Panc1 (cell line): ENCODE measurements at places on chromosomes 3 and 15. TPM values are rescaled to one million over a fixed set of nuclear protein-coding genes. Genes with fewer than 3 reads are reported as not detected.
A peak's percentile ranks its signal among the peaks of the same experiment; 100 is the strongest.

- H3K4me3 ChIP-seq, result no peak overlapping the region
- H3K27me3 ChIP-seq, result peaks cover 18% of the 10 kb centered on the region
- no peaks in the 10 kb centered on the region for H3K4me1 ChIP-seq
- H3K27ac ChIP-seq, result no peak overlapping the region
Measured at GRCh38 chr15:91311986-91312385, 211.9 kb downstream of the SV2B start.

The MELTF gene
- total RNA-seq, result 18.7 TPM

GRCh38 chr3:14379843-14380242 is 22.6 kb upstream of the SLC6A6 start:
- no peak for DNase-seq
- no peak overlapping the region for H3K27ac ChIP-seq
- H3K4me3 ChIP-seq, result no peak overlapping the region
- H3K4me1 ChIP-seq, result no peaks in the 10 kb centered on the region
- H3K36me3 ChIP-seq, result no peaks in the 10 kb centered on the region
- H3K27me3 ChIP-seq, result no peaks in the 10 kb centered on the region

- no peak overlapping the region for H3K4me3 ChIP-seq
- H3K36me3 ChIP-seq, result no peaks in the 10 kb centered on the region
- H3K27ac ChIP-seq, result no peak overlapping the region
Measured at GRCh38 chr15:48946840-48947187, 16.9 kb downstream of the SHC4 start.

GRCh38 chr15:70650567-70651302 is 112.6 kb downstream of the UACA start:
- H3K27ac ChIP-seq, result no peak overlapping the region
- no peaks in the 10 kb centered on the region for H3K27me3 ChIP-seq
- DNase-seq, result no peak
- H3K4me1 ChIP-seq, result no peaks in the 10 kb centered on the region

DNA sequence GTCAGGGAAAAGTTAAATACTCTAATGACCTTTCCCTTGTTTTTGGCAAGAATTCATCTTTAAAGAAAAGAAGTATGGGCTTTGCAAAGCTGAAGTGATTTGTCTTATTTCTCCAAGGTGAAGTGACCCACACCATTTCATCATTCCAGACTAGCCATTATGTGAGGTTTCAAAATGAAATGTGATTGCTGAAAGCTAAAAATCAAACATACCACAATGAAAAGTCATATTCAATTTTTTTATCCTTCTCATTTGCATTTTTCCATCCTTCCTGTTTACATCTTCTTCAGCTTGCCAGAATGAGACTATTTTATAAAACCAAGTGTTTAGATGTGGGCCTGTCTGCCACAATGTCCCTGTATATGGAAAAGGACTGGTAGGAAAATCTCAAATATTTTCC is 142.3 kb upstream of the STRIT1 start:
- no peak overlapping the region for H3K27ac ChIP-seq
- H3K4me3 ChIP-seq, result no peak overlapping the region
- no peaks in the 10 kb centered on the region for H3K4me1 ChIP-seq
- no peaks in the 10 kb centered on the region for H3K27me3 ChIP-seq
- no peaks in the 10 kb centered on the region for H3K36me3 ChIP-seq

The UBAP1L gene
- 1.7 TPM for total RNA-seq

DNA sequence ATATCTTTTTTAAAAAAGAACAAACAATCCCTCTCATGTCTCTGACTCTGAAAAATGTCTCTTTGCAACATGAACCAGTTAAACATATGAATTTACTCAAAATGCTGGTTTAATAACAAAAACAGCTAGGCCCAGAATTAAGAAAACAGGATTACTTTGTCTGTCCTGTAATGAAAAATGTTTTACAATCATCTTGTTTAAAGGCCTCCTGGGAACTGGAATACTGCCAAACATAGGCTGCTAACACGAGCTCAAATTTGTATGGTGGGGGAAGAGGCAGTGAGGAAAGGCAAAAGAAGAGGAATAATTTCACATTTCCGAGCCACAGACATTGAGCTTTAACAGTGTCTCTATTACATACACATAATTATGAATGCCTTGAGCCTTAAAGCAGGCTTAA is 61.7 kb upstream of the PPIB start:
- no peaks in the 10 kb centered on the region for H3K4me1 ChIP-seq
- no peak for DNase-seq
- no peak overlapping the region for H3K27ac ChIP-seq
- H3K27me3 ChIP-seq, result no peaks in the 10 kb centered on the region

- H3K36me3 ChIP-seq, result no peaks in the 10 kb centered on the region
- H3K4me3 ChIP-seq, result no peak overlapping the region
- H3K27ac ChIP-seq, result no peak overlapping the region
- no peaks in the 10 kb centered on the region for H3K4me1 ChIP-seq
Measured at GRCh38 chr3:102608875-102609274, 174.1 kb downstream of the ZPLD1 start.

GRCh38 chr3:36635731-36636130 is 128.6 kb downstream of the DCLK3 start:
- H3K36me3 ChIP-seq, result no peaks in the 10 kb centered on the region
- no peak overlapping the region for H3K4me3 ChIP-seq
- no peak for DNase-seq
- H3K27me3 ChIP-seq, result no peaks in the 10 kb centered on the region

- H3K27me3 ChIP-seq, result no peaks in the 10 kb centered on the region
- H3K36me3 ChIP-seq, result no peaks in the 10 kb centered on the region
- H3K4me3 ChIP-seq, result no peak overlapping the region
- DNase-seq, result no peak
- H3K4me1 ChIP-seq, result no peaks in the 10 kb centered on the region
Measured at GRCh38 chr3:146561879-146562278, 17.5 kb upstream of the PLSCR1 start.

The MASP1 gene
- not detected for total RNA-seq

DNA sequence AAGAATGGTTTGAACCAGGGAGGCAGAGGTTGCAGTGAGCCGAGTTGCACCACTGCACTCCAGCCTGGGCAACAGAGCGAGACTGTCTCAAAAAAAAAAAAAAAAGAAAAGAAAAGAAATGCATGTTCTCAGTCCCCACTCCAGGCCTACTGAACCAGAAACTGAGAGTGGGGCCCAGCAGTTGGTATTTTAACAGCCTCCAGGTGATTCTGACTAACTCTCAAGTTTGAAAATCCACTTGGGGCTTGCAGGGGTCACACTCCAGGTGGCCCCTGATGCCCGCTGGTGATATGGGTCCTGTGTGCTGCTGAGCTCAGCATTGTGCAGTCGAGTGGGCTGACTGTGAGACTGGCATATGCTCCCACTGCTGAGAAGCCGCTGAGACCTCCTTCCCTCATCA is 133.7 kb upstream of the C2CD4B start:
- no peaks in the 10 kb centered on the region for H3K36me3 ChIP-seq
- no peak overlapping the region for H3K4me3 ChIP-seq
- H3K27me3 ChIP-seq, result peaks cover 8% of the 10 kb centered on the region; the same call in 1 of the 2 replicates

The TGM5 gene
- total RNA-seq, result not detected

GRCh38 chr3:141530415-141530768 is 43.6 kb downstream of the RASA2 start:
- H3K27ac ChIP-seq, result no peak overlapping the region
- H3K27me3 ChIP-seq, result no peaks in the 10 kb centered on the region
- H3K36me3 ChIP-seq, result no peaks in the 10 kb centered on the region
- no peak for DNase-seq
- no peak overlapping the region for H3K4me3 ChIP-seq

GRCh38 chr3:129892857-129893580 is 492 bp downstream of the TMCC1 start:
- no peaks in the 10 kb centered on the region for H3K27me3 ChIP-seq
- DNase-seq, result no peak
- H3K36me3 ChIP-seq, result no peaks in the 10 kb centered on the region
- peaks cover 45% of the 10 kb centered on the region for H3K4me1 ChIP-seq
- peak overlapping the region; percentile 92 for H3K4me3 ChIP-seq

The MAP1A gene
- total RNA-seq, result 1.6 TPM

DNA sequence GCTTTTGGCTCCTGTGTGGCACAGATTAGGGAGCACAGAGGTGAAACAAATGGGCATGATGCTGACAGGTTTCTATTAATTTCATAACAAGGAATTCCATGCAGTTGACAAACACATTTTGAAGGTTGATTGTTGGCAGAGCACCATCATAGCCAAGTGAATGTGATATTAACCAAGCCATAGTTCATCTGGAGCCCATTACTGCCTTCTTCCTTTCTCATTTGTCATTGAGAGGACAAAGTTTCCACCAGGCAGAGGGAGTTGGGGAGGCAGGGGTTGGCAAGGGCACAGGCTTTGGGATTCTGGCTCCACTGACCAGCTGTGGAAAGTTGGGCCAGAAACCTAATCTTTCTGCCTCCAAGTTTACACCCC is 325.2 kb downstream of the MFSD1 start:
- no peaks in the 10 kb centered on the region for H3K27me3 ChIP-seq
- DNase-seq, result no peak
- no peak overlapping the region for H3K27ac ChIP-seq
- no peaks in the 10 kb centered on the region for H3K4me1 ChIP-seq
- no peaks in the 10 kb centered on the region for H3K36me3 ChIP-seq

GRCh38 chr3:177307391-177307790 is 110.1 kb upstream of the TBL1XR1 start:
- H3K36me3 ChIP-seq, result no peaks in the 10 kb centered on the region
- H3K27me3 ChIP-seq, result no peaks in the 10 kb centered on the region
- DNase-seq, result no peak
- no peaks in the 10 kb centered on the region for H3K4me1 ChIP-seq
- H3K27ac ChIP-seq, result peak overlapping the region; percentile 3; the same call in 1 of the 2 replicates
